ENCODE measurements at places on chromosomes 3 and 15. TPM values are rescaled to one million over a fixed set of nuclear protein-coding genes. Genes with fewer than 3 reads are reported as not detected.

The ANKRD63 gene
- not detected for total RNA-seq

The CNTN3 gene
- 6.5 TPM for total RNA-seq

DNA sequence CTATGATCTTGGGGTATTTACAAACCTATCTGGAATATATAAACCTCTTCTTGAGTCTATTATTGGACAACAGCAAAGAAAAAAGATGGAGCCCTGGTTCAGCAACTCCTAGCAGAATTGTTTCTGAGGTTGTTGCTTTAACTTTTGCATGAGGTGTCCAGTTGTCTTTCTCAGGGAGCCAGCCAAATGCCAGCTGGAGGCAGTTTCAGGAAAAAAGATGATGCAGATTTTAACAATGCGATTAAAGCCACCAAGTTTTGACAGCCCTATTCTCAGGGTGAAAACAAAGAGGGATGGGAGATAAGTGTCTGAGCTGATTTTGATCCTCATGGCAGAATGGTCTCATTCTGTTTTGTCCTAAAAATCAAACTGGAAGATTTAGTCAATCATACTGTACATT, 181.6 kb upstream of the RASGRP1 start:
- DNase-seq = no peak

DNA sequence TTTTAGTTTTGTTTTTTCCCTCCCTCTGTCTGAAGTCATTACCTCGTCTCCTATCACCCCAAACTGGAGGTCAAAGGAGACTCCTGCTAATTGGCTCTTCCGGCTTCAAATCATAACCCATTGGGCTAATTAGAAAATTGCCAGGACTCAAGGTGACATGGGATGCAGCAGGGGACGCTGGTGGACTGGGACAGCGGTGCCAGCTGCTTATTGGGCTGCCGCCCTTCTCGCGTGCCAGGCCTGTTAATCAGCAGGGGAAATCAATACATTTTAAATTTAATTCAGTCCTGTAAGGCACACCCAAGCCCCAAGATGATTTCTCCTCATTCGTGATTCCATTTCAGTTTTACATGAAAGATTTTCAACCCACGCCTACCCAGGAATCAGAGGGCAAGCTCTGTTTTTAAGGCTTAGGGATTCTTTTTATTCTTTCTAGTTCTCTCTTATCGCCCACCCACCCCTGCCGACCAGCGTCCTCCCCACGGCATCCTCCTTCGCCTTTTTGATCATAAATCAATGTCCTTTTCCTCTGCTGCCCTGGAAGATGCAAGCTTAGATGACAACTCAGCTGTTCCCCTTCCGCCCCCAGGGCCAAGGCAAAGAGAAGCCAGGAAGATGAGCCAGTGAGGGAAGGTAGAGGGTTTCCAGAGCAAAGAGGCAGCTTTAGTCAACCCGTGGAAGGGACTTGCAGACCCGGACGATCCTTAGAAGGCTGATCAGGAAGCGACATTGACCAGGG, 329.6 kb downstream of the UACA start:
- no peak for DNase-seq
